Activated naive CD8-positive, alpha-beta T cell treated with anti-CD3 and anti-CD28 coated beads, Interleukin-2, amount 10 ng/mL, durations not matched to agents 7 days and 5 days (primary cell): ENCODE measurements at places on chromosomes 12 and 14.

DNA sequence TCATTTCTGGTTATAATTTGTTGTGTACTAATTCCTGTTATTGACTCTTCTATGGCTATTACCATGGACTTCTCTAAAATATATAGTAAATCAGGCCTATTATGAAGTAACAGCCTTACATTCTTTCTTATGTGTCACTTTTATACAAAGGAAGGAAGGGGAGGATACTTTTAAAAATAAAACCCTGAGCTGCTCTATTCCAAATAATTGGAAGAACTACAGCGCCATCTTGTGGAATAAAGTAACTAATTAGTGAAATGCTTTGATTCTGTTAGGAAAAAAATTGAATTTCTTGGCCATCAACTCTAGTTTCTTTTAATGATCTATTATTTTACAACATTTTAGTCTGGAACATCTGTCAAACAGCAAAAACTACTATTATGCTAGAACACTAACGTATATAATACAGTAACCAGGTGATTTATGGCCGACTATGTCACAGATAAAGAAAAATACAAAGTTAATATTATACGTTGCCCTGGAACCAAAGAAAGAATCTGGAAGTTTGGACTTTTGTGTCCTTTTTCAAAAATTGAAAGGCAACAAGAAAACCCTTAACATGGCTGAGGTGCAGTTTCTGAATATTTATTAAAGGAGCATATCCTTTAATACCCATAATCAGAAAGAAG lies 55.0 kb upstream of the NELL2 start:
- no peaks in the 10 kb centered on the region for H3K36me3 ChIP-seq
- no peak for DNase-seq
- peaks cover 3% of the 10 kb centered on the region for H3K27me3 ChIP-seq
- no peak overlapping the region for H3K4me3 ChIP-seq

DNA sequence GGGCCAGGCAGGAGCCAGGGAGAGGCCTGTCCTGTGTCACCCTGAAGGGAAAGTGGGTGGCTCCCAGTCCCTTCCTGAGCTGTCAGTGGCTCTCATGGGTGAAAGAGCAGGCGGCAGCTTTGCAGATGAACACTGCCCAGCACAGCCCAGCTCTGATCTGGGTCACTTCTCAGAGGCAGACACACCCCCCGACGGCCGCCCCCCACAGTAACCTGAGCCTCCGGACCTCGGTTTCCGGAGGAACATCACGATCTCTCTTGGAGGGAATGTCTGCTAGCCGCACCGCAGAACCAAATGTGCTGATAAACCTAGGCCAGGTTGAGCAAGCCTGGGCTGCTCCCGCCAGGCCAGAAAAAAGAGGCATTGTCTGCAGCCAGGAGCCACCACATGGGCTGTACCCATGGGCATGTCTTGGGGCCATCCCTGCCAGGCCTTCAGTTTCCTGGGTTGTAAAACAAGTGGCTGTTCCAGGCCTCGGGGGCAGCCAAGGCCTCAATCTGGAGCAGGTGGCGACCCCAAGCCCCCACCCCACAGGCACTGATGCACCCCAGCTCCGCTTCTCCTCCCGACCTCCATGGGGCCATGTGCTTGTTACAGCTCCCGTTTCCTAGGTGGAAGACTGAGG lies 57.6 kb downstream of the NCOR2 start:
- no peak for DNase-seq
- no peak overlapping the region for H3K4me3 ChIP-seq
- H3K4me1 ChIP-seq, result peaks cover 6% of the 10 kb centered on the region

DNA sequence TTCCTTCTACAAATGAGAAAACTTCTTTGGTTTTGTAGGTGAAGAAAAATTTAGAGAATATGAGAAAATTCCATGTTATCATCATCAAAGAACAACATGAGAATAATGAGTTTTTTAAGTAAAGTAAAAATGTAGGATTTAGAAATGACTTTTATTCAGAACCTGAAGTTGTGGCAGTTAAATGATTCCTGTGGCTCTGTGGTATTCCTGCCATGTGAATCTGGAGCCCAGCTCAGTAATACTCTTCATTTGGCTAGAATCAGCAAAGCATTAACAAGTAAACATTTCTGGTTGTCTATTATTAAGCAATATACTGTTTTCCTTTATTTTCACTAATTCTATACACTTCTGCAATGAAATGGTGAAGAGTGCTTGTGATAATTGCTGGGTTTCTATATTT lies 95.6 kb upstream of the E2F7 start:
- no peak for DNase-seq
- H3K4me3 ChIP-seq, result no peak overlapping the region
- no peaks in the 10 kb centered on the region for H3K36me3 ChIP-seq

- no peak for DNase-seq
- H3K4me3 ChIP-seq, result no peak overlapping the region
- H3K36me3 ChIP-seq, result no peaks in the 10 kb centered on the region
- no peak overlapping the region for H3K27ac ChIP-seq
- no peaks in the 10 kb centered on the region for H3K4me1 ChIP-seq
These were observed 77.5 kb upstream of the RASSF3 start for GRCh38 chr12:64532734-64533351.

DNA sequence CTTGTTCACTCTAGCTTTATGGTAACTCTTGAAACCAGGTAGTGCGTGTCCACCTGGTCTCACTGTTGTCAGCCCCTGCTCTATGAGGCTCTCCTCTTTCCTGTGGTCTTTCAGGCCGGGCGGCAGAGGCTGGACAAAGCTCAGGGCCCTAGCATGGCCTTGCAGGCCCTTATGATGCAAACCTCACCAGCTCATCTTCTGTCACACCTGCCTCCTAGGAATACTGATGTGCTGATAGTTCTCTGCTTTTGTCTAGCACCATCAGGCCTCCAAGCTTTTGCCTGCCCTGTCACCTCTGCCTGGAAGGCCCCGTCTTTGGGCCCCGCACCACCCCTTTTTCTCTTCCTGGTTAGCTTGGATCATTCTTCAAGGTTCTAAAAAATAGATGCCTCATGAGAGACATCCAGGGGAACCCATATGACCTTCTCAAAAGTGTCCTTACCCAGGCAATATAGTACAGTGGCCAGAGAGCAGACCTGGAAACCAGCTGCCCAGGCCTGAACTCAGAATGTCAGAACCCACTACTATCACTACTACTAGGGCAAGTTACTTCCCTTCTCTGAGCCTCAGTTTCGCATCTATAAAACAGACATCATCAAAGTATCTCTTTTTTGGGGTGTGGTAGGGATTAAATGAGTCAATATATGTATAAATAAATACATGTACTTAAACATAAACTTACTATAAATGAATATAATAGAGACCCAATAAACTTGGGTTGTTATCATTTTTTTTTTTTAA lies 91.7 kb downstream of the ZFP36L1 start:
- H3K36me3 ChIP-seq, result peaks cover 3% of the 10 kb centered on the region
- no peak overlapping the region for H3K27ac ChIP-seq
- no peaks in the 10 kb centered on the region for H3K4me1 ChIP-seq
- H3K4me3 ChIP-seq, result no peak overlapping the region
- H3K27me3 ChIP-seq, result peaks cover 3% of the 10 kb centered on the region
